ENCODE measurements at places on chromosomes 1 and 21.

DNA sequence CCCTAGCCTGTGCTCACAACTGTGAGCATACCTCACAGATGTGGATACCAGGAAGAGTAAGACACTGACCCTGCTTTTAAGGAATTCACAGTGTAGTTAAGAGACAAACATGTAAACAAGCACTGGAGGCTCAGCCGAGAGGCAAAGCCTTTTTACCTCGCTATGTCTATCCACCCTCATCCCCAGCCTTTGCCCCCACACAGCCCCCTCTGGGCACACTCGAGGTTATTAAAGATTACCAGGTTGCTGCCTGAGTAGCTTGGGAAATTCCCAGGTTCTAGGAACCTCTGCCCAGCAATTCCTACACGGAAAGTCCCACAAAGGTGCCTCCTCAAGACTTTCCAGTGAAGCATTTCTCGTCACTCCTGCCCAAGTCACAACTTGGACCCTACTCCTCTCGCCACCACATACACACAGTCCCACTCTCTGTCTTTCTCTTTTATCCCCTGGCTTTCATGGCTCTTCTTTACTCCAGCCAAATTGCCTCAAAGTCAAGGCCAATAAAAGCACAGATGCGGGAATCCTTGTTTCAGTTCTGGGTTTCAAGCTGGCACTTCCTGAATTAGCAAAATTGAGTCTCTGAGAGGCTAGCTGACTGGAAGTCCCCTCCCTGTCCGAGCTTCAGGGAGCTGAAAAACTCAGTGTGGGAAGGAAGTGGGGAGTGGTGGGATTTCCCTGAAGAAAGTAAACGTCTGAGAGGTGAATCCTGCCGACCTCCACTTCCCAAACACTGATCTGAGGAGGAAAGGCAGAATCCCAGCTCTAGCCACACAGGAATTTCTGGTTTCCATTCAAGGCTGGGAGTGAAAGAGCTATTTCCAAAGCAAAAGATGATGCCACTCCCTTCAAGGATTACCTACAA is 7.6 kb downstream of the DENND2D start:
- DNase-seq = no peak

DNA sequence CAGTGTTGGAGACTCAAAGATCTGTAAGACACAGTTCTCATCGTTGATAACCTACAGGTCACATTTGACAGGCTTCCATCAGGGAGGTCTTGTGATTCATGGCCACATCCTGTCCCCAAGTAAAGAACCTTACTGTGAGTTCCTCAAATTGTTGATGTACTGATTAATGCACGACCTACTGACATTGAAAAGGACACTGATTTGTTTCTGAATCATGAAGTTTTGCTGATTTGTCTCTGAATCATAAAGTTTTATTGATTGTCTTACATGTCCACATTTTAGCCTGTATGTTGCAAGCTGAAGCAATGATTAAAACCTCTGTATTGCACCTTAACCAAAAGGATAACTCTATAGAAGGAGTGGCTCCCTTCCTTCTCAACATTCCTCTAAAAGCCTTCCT is 476.3 kb upstream of the RUNX1 start:
- DNase-seq = no peak

DNA sequence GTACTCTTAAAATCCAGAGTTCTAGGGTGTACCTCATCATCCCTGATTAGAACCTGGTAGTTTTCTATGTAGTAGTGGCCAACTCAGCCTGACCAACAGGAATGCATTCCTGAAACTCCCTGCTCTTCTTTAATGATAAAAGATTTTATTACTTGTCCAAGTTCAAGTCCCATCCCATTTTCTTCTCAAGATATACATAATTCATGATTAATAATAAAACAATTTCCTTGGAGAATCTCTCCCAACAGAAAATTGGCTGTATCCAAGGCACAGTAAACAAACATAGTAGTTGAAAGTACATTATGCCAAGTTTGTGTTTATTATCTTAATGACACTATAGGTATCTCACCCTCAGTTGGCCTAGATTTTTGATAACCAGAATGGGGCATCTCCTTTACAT is 714.1 kb upstream of the ADAMTS5 start:
- DNase-seq = no peak

- DNase-seq = no peak
These were observed 2.2 kb upstream of the CLCA2 start for GRCh38 chr1:86421601-86422280.

DNA sequence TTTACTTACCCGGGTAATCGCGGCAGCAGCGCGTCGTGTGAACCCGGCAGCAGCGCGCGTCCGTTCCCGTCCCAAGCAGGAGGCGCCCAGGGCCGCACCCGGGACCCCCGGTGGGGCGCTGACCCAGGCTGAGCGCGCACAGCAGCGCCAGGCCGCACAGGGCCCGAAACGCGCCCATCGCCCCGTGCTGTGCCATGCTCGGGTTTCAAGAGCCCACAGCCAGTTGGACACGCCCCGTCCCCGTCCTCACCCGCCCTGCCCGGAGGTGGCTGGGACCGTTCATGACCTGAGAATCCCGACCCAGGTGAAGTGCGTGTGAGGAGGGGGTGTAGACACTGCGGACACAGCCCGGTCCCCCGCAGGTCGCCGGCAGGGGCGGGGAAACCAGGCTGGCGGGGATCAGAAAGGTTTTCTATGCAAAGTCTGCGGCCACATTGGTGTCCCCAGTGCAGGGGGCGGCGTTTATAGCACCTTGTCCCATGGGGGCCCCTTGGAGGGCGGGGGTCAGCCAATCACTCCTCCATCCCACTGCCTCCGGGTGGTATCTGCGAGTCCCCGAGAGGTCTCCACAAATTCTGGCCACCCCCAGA is at the start of gene TNFRSF18:
TSS of gene TNFRSF18 (minus strand) at position 217 of the 590 bp plus-strand sequence. CDS start at position 196, 21 bp downstream.
- no peak for DNase-seq

DNA sequence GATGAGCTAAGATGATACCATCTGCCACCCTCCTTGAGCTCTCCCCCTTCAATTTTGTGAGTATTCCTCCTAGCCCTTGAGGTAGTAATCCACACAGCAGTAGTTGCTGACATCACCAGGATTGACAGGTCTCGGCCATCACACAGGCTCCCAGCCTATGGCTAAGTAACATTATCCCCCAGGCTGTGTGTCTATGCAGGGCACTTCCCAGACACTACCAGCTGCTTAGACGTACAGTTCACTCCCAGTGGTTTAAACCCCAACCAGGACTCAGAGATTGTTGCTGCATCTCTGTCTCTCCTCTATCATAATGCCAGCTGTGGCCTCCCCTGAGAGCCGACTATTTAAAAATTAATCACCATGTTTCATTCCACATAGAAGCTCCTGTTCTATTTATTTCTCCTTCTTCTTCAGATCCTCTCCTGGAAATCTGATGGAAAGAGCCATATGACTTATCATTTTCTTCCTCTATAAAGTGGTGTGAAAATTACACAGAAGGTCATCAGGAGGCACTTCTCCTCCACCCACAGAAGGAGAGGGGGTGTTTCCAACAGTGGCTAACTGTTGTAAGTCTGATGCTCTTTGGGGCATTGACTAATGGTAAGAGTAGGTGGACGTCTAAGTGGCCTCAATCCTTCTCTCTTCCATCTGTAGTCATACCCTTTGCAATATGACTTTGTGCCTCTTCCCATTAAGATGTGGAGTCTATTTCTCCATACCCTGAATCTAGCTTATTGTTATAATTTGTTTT is 396.3 kb downstream of the SETD4 start:
- DNase-seq = no peak

DNA sequence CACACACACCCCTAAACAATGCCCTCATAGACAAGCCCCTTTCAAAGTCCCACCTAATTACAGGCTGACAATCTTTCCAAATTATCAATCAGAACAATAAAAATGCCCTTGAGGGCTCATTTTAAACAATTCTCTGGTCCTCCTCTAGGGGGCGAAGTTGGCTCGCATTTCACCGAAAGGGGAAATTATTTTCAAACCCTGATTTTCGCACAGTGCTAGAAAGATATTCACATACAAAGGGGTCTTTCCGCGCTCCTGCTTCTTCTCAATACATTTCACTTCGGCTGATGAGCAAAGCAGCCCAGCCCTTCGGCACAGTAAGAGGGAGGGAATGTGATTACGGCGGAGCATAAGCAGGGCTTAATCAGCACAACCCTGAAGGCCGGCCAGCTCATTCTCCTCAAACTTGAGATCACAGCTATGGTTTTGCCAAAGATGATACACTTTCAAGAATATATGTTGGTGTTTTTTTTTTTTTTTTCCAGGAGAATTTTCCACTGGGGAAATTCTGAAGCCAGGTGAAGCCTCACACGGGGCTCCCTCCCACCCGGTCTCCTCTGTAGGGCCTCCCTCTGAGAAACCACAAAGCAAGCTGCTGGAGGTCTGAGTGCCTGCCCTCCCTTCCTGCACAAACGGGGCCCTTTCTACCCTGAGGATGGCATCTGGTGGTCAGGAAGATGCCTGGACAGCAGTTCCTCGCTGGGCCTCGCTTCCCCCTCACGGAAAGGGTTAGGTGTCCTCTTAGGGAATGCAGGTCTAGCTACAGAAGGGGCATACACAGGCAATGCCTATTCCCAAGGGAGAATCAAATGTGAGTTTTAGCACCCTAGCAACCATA is 66.9 kb downstream of the GNG12 start:
- no peak for DNase-seq

GRCh38 chr1:55071477-55071876 is 32.1 kb downstream of the PCSK9 start:
- DNase-seq = no peak

DNA sequence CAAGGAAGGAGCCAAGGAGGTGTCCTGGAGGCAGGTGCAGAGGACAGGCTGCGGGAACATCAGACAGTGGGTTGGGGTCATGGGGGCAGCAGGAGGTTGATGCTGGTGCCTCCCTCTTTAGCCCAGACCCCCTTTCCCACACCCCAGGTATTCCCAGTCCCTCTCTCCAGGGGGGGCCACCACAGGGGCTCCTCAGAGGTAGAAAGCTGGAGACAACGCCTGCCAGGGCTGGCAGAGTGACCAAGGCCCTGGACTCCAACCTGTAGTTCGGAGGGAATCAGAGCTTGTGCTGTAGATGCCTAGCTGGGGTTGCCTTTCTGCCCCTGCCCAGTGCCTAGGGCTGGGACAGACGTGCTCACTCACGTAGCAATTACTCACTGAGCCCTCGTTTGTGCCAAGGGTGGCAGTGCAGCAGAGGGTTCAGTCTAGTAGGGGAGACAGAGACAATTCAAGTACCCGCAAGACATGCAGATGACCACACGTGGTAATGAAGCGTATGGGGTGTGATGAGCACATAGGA is 148.2 kb downstream of the PTPRU start:
- no peak for DNase-seq

DNA sequence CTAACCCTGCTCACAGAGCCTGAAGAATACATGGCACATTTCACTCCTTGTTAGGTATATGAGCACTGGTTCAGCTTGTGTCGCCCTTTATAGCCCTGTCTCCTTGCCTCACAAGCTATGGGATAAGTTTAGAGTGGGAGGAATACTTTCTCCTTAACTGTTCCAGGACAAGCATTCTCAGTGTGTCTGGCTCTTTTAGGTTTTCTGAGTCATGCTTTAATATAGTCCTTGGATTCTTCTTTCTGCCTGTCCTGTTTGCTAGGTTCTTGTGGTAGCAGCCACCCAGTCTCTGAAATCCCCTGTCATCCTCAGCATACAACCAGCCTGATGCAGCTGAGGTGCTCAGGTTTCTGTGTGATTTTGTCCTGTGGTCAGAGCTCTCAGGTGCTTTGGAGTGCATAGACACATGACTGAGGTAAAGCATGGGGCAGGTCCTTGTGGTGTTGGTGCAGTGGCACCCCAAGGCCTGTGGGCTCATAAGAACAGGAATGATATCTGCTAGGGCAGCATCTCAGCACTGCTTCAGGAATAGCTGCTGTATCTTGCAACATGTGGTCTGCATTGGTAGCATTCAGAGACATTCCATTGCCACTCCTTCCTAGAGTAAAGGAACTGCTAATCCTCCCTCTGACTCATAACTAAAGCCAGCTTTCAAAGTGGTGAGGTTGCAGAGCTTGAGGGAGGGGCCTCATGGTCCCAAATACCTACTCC is 14.2 kb upstream of the CASQ2 start:
- DNase-seq = no peak

GRCh38 chr1:61448914-61449313 is 276.0 kb downstream of the TM2D1 start:
- no peak for DNase-seq

DNA sequence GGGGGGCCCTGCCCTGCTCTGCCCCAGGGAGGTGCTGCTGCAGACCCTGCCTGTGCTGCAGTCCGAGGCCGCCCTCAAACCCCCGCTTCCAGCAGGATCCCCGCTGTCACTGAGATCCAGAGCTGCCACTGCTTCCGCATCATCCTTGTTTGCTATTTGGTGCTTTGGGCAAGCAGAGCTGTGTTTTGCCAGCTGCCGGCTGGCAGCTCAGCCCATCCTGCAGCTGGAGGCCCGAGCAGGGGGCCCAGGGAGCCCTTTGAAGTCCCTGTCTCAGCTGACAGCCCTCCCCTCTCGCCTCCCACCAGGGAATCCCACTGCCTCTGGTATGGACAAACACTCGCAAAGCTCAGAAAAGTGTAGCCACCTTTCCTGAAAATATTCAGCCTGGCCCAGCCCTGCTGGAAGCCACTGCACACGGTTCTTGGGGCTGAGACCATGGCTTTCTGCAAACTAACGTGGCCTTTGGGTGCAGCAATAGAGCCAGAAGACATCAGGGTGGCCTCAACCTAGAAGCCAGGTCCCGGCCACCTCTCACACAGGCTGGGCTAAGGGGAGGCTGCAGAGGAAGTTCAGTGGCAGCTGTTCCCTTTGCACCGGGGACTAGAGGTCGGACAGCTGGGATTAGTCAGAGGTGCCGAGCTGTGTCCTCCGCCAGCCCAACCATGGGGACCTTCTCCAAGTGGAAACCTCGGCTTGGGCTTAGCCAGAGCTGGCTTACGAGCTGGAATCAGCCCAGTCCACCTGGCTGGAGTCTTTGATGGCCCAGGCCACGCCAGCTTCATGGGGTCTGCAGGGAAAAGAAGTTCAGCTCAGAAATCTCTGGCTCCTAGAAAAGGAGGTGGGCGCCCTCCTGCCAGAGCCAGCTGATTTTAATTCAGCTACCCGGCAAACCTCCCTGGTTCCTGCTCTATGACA is 107.1 kb downstream of the SPSB1 start:
- no peak for DNase-seq
